Cortex of kidney (tissue), 1 donor: ENCODE measurements at places on chromosomes 4 and X.

DNA sequence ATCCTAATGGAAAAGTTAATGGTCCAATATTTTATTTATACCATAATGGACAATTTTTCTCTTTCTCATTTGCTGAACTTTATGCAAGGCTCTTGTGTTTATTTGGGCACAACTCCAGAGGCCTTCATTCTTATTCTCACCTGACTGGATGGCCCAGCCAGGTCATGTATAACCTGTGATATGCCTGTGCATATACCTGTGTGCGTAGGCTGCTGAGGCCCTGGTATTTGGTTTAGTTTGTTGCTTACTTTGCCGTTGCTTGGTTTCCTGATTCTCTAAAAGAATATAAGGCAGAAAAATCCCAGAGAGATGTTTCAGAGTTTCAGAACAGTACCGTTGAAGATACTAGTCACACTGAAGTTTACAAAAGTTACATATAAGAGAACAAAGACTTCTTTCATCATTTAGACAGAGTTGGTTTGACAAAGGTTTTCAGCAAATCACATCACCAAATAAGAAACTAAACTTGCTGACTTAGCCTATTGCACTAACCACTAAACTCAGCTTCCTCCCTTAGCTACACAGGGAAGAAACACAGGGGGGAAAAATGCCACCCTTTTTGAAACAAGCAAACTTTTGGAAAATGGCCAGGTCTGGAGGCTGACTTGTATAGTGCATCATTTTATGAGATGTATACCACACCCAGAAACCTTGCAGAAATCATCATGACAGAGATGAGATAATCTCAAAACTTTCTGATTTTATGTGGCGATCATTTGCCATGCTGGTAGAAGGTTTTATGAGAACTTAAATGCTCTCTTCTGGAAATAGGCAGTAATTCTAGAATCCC lies 248.5 kb downstream of the GRIA3 start:
- DNase-seq, result no peak

DNA sequence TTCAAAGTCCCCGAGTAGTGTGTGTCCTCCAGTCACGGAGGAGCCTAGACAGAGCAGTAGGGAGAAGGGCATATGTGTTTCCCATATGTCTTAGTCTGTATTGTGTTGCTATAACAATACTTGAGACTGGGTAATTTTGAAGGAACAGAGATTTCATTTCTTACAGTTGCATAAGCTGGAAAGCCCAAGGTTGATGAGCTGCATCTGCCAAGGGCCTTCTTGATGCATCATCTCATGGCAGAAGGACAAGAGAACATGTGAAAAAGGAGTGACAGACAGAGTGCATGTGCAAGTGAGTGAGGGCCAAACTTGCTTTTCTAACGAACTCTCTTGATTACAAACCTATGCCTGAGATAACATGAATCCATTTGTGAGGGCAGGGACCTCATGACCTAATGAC lies 243.4 kb downstream of the ARHGAP10 start:
- DNase-seq, result no peak

- DNase-seq, result no peak
Observed at GRCh38 chrX:48474127-48474526, 1.9 kb upstream of the FTSJ1 start.

GRCh38 chr4:14336656-14337055 lies 665.6 kb upstream of the CPEB2 start:
- DNase-seq, result no peak

DNA sequence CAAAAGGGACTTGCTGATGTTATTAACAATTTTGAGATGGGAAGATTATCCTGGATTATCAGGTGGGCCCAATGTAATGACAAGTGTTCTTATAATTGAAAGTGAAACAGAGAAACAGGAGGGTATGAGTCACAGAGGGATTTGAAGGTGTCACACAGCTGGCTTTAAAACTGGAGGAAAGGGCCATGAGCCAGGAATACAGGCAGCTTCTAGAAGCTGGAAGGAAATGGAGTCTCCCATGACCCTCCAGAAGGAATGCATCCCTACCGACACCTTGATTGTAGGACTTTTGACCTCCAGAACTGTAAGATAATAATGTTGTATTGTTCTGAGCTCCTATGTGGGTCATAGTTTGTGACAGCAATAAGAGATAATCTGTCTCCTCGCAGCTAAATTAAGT lies 98.0 kb upstream of the STIM2 start:
- no peak for DNase-seq

DNA sequence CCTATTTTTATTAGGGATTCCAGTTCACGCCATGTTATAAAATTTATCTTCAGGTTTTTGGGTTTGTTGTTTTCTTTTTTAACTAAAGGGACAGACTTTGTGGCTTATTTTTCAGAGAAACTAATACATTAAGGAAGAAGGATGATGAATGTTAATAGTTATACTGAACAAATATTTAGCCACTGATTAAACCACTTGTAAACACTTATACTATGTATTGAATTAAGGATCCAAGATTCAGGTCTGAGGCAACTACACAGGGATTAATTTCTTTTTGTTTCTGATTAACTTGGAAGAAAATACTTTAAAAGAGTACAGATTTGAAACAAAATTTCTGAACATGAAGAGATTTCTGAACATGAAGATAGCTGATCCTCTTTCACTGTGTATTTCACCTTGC lies 82.8 kb upstream of the NAP1L5 start:
- DNase-seq, result no peak
